Nephron progenitor cell (in vitro differentiated cells): ENCODE measurements at places on chromosomes 2 and 18.

DNA sequence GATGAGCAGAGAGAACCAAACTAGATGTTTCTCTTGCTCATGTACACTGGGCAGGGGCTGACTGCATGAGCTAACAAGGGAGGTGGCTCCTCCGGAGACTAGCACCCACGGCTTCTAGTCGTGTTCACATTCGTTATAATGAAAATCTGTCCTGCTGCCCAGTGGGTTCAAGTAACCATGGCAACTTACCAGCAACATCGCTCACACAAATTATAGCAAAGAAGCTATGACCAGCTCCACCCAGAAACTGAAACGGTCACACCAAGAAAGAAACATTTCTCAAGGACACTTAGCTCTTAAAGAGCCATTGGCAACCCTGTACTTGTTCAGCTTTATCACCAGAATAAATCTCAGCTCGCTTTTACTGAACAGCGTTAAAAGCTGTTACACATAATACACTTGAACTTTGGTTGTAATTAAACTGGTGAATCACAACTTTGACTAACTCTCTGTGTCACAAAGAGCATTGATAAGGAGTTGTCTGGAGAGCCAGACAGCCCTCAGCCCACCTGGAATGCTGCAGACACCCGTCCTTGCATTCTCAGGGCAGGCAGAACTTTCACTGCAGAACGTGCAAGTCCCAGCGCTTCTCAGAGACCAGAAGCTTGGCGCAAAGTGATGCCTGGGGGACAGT, 141.2 kb downstream of the PID1 start:
- no peak for DNase-seq

- peak; percentile 69 for DNase-seq
Observed at GRCh38 chr2:169361706-169362117, 622 bp downstream of the LRP2 start.

GRCh38 chr2:222033541-222033940, 265.3 kb downstream of the PAX3 start:
- no peak for DNase-seq

DNA sequence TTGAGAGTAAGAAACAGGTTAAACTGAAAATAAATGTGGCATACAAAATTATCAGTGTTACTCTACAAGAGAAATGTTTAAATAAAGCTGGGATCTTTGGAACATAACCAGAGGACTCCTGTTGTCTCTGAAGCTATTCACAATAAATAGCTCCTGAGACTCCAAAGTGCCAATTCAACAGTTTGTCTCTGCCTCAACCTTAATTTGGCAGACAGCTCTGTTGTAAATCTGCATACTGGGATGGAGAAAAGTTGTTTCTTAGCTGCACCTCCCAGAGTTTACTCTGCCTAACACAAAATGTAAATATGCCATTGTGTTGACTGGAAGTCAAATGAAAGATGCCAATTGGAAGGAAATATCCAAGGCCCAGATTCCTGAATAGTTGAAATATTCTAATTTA, 238.5 kb upstream of the EPHA4 start:
- no peak for DNase-seq

DNA sequence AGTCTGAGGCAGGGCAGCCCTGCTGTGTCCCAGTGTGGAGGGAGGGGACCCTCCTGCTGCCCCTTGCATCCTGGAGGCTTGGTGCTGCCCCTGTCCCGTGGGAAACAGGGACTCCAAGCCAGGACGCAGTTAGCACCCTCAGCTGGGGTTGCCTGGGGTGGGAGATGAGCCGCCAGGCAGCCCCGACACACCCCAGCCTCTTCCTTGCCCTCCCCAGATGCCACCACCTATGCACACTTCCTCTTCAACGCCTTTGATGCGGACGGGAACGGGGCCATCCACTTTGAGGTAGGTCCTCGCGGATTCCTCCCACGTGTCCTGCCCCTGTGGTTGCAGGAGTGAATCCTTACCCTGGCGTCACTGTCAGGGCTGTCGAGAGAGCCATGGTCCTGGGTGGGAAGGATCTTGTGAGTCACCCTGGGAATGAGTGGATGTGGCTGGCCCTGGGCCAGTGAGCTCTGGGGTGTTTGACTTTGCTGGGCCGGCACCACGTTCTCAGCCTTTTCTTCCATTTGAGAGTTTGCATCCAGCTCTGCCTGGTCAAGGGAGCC, 27.5 kb upstream of the FAHD2A start:
- no peak for DNase-seq

DNA sequence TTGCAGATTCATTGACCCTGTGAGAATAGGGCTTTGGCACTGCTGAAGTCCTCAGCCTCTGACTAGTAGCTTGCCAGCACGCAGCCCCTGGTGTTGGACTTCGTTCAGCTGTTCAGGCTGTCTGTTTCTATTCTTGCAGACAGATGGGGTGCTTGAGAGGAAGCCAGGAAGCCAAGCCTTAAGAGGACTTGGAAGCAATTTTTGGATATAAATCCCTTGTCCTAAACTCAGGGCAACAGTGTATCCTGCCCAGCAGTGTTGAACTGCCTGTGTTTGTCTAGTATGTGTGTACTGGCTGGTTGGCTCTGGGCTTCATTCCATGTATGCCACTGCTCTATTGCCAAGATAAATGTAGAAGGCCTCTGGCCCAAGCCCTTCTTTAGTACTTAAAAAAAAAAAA, 108.6 kb downstream of the COMMD1 start:
- DNase-seq: no peak

- no peak for DNase-seq
Observed at GRCh38 chr2:228725031-228725430, 543.5 kb upstream of the SPHKAP start.

- no peak for DNase-seq
Observed at GRCh38 chr2:196697825-196698224, 58.3 kb downstream of the CCDC150 start.

- no peak for DNase-seq
Observed at GRCh38 chr2:133247631-133248030, 320.6 kb downstream of the NCKAP5 start.

- no peak for DNase-seq
Observed at GRCh38 chr2:127563458-127564428, 28.3 kb downstream of the MYO7B start.

DNA sequence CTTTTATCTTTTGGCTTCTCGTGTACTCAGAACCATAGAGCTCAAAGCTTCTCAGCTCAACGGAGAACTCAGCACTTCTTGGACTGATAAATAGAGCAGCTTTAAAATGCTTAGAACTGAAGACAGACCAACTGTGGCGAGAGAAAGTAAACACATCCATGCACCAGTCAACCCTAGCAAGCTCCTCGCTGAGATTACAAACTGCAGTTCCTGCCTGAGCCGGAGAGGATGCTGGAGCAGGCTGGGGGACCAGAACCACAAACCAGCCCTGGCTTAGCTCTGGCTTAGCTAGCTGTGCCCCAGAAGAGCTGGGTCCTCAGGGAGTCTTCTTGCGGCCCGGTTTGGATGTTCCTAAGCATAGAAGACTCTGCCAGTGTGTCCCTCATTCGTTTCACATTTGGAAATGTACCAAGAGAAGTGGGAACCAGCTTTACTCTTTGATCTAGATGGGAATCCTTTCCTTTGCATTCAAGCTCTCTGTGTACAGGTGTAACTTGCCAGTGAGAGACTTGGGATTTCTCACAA, 5.6 kb downstream of the PAX8 start:
- peak; percentile 52 for DNase-seq

GRCh38 chr2:197871780-197872456, 67.5 kb downstream of the PLCL1 start:
- no peak for DNase-seq

DNA sequence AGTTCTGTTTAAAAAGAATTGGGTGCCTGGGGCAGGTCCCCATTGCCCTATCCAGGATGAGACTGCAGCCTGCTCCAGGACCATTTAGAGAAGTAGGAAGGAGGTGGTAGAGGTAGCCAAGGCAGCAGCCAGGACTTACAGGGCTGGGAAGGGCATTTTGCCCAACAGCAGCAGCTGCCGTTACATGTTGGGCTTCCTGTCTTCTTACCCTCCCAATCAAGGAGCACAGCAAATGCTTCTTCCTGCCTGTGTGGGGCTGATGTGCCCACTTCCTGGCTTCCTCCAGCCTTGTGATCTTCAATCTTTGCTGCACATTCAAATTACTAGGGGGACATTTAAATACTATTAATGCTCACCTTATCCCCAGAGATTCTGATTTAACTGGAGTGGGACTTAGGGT, 112.0 kb downstream of the QPCT start:
- DNase-seq: no peak

GRCh38 chr2:59176737-59177136, 935.6 kb upstream of the FANCL start:
- DNase-seq: no peak

DNA sequence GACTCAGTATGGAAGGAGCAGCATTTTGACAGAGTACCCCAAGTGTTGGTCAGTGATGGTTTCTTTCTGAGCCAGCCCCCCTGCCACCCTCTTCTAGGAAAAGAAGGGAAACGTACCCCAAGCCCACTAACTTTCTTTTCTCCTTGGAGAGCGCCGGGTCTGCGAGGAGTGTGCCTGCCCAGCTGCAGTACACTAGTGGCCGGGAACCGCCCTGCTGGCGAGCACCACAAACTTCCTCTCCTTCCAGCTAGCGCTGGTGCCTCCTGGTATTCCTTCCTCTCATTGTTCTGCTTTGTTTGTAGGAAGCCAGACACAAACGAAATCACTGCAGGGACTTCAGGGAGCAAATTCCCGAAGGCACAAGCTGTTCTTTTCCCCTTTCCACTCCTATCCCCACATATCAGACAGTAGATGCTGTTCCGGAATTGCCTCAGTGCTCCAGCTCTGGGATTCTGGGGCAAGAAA, 1.8 kb downstream of the CCDC85A start:
- peak; percentile 36 for DNase-seq

- DNase-seq: no peak
Observed at GRCh38 chr2:224440988-224441387, 39.1 kb upstream of the FAM124B start.

GRCh38 chr18:23704806-23705205, 15.6 kb downstream of the LAMA3 start:
- DNase-seq: no peak
